ENCODE measurements at places on chromosomes 6 and 20.

DNA sequence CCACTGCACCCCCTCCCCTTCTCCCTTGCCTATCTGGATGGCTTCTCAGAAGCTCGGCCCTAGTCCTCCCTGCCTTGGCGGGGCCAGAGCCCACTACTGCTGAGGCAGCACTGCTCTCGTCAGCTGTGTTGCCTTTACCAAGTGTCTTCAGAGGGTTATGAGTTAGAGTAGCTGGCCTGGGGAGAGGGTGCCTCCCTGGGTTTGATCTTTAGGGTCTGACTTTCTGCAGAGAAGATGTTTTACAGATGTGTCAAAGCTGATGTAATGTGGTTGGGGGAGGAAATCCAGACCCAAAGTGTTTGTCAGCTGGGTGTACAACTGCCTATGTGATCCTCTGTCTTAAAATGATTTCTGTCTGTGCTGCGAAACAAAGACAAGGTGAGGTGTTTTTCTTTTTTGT lies 30.4 kb upstream of the PI16 start:
- no peak for DNase-seq

GRCh38 chr6:52526634-52527033 lies 50.2 kb downstream of the TRAM2 start:
- DNase-seq: no peak

DNA sequence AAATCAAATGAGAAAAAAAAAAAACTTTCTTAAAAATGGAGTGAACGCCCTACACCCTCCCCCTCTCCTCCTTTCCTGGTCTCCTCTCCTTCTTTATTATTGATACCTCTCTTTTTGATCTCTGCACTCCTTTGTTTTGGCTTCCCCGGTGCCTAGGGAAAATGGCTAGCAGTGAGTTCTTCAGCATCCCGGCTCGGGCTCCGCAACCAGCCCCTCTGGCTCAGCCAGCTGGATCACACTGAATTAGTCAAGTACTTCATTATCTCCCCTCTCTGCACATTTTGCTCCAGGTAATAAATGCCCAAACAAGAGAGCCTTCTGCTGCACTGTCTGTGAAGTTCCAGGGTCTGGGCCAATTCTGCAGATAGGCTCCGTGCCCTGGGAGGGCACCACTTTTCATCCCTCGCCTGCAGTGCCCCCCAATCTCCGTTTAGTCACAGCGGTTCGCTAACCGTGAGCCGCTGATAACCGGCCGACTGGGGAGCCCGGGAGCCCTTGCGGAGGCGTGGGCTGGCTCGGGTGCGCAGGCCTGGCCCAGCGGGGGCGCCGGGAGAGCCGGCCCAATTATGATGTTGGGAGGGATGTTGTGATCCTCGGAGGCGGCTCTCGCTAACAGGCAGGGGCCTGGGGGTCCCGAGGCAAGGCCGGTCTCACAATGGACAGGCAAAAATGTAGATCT lies 301.9 kb downstream of the TFAP2A start:
- DNase-seq: no peak

GRCh38 chr6:155106456-155107115 lies 111.5 kb downstream of the TIAM2 start:
- no peak for DNase-seq

- DNase-seq: no peak
Measured at GRCh38 chr20:23002276-23002675, 32.8 kb upstream of the SSTR4 start.

DNA sequence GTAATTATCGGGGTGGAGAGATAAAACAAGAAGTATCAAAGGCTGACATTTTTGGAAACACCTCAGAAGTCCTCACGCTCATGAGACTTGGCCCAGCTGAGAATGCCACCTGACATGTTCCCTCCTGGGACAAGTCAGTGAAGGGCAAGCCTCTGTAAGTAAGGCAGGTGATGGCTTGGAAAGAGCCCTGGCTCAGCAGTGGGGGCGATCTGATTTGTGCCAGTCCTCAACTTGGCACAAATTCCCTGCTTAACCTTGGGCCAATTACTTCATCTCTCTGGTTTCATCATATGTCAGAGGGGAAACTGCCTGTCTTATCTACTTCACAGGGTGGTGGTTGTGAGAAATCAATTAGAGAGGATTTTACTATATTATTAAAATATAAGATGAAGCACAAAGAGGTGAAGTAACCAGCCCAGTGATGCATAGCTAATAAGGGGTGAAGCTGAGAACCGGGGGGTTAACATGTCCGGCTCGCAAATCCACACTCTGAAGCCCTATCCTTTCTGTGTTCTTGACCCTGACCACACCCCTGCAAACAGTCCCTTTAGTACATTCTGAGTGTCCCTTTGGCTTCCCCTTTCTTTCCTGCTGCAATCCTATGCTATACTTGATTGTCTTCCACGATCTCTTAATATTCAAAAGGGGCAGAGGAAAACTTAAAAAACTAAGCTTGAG lies 8.8 kb upstream of the MOCS1 start:
- DNase-seq: no peak

DNA sequence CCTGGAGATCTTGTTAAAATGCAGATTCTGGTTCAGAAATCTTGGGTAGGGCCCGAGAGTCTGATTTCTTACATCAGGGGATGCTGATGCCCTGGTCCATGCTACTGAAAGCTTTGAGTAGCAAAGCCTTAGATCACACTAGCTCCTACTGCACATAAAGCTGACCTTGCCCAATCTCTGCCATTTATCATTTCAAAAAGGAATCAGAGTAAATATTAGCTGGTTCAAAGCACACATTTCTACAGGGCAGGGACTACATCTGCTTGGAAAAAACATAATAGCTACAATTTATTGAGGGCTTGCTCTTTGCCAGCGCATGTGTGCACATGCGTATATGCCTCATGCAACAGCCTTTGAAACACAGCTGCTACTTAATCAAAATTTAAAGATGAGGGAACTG lies 440.4 kb upstream of the ARID1B start:
- DNase-seq: no peak

DNA sequence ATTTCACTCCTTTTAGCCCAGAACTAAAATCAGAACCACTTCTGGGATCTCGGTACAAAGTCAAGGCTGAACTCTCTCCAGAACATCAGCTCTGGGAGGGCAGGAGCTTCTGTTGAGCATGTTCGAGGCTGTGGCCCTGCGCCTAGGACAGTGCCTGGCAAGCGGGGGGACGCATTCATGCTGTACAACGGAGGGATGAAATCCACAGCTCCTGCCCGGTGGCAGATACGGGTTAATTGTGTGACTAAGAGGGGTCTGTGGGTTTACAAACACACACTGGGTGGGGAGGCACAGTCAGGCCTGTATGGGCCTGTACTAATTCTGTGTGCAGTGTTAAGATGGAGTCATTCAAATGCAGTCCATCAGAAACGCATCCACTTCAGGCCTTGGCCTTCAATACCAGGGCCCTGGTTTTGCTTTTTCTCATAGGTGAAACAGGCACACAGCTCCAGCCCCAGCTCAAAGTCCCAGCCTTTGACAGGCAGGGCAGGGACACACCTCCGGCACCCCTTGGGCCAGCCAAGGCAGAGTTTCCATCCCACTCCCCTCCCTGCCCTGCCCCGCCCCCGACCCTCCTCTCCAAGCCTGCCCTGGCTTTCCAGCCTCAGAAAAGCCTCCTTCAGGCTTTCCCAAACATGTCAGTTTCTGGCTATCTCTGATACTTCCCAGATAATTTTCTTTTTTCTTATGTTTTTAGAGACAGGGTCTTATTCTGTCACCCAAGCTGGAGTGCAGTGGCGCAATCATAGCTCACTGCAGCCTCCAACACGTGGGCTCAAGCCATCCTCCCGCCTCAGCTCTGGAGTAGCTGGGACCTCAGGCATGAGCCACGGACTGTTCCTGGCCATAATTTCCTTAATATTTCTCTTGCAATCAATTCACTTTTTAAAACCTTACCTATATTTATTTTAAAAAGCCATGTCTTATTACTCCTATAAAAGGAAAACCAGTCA lies 109.8 kb downstream of the SULF2 start:
- no peak for DNase-seq

GRCh38 chr6:168890981-168891365 lies 362.7 kb downstream of the THBS2 start:
- DNase-seq: no peak

DNA sequence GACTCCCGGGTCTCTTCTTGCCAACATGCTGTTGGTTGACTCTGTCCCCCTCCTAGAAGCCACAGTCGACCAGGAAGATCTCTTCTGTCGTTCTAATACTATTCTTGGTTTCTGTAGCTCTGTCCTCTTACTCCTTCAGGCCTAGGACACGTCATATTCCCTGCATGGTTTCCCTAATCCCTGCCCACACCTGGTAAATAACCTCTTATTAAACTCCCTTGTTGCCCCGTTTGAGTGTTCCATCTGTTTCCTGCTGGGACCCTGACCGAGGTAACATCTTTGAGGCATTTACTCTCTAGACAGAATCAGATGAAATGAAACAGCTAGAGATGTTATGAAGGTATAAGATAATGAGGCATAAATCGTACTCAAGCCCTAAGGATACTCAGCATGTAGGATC lies 68.1 kb downstream of the PLCB4 start:
- DNase-seq: peak; percentile 41

GRCh38 chr6:133512410-133513016 lies 271.4 kb downstream of the EYA4 start:
- DNase-seq: peak; percentile 34

DNA sequence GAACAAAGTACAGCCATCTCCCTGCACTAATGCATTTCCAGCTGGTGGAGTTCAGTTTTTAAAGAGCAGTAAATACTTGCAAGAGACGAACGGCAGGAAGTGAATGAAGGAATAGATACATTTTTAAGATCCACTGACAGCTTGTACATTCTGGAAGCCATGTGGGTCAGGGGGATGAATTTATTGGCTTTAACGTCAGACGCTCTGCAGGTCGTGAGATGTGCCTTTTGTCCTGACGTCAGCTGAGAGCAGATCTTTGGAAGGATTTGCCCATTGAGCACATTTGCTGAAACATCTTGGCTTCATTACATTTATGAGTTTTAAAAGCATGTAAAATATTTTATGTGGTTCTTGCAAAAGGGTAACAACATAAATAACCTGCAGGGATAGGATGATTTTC lies 29.5 kb upstream of the SALL4 start:
- no peak for DNase-seq

DNA sequence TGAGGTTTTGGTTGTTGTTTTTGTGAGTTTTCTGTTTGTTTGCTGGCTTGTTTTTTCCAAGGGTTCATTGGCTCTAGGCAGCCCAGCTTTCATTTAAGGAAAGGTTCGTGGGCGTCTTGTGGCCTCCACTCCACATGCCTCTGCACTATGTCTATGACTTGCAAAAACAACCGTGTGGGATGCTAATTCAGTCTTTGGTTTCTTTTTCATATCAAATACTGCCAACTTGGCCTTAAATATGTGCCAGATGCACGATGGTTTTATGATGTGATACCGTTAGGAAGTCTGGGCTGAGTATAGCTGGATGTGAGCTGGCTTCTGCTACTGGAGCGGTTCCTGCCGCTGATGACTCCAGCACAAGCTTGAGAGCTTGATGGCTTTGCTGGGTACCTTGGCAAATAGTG lies 96.3 kb downstream of the BMP2 start:
- DNase-seq: no peak

DNA sequence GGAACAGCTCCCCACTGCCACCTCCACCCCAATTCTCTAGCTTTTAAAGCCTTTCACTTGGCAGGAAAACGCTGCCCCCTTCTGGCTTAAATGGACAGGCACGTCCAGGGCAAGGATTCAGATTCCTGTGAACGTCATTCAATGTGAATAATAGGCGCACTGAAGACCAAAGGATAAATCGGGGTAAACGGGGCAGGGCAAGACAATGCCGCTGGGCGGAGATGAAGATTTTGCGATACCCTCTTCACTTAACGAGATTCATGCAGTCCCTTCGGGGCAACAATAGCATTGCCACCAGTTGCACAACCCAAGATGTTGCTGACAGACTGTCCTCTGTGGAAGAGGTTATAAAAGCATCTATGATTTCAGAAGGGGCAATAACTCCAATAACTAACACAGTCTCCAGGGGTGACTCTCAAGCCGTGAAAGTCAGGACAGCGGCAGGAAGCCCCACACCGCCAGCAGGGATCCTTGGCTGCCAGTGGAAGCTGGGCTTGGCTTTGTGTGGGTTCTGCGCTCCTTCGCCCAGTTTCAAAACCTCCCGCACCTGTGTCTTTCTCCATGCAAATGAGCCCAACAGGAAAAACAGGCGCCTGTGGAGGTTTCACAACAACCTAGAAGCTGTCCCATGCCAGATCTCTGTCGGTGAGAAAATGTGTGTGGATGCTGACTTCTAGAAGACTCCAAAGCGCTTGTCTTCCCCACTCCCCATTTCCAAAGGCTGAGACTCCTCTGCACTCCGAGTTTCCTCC lies 291.8 kb downstream of the BMP7 start:
- no peak for DNase-seq

DNA sequence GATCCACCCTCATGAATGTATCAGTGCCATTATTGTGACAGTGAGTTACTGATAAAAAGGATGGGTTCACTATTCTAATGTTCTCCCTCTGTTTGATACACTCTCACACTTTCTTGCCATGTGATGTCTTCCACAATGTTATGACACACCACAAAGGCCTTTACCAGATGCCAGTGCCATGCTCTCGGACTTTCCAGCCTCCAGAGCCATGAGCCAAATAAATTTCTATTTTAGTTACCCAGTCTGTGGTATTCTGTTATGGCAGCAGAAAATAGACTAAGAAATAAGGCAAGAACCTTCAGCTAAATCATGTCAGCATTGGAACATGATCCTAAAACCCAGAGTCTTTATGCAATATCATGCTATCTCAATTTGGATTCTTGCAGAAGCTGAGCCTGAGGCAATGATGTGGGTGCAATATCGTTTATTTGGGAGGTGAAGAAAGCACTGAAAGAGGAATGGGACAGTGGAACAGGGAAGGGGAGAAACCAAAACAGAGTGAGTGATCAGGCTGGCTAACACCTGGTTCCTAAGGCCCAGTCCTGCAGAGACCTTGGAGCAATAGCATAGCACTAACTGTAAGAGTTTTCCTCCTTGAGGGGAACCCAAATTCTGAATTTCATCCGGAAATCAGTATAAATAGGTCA lies 130.4 kb upstream of the LRFN2 start:
- no peak for DNase-seq

DNA sequence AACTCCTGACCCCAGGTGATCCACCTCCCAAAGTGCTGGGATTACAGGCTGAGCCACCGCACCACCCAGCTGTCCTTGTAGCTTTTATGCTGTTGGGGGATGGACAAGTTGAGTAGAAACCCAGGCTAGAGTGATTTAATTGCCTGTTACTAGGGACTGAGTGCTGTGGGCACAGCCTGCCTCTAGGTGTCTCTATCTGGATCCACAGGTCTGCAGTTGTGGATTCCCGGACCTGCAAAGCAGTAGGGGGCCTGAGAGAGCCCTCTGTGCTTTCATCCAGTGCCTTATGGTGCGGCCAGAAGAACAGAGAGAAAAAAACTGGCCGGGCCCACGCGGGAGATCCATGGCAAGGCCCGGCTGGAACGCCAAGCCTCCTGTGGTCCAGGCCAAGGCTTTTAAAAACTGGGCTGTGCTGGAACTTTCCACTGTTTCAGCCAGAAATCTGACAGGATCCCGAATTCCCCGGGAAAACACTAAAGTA lies 5.2 kb downstream of the SIRPA start:
- no peak for DNase-seq

- no peak for DNase-seq
Measured at GRCh38 chr6:131286469-131287040, 151.3 kb downstream of the AKAP7 start.

- no peak for DNase-seq
Measured at GRCh38 chr20:39032997-39033396, 70.9 kb downstream of the DHX35 start.

GRCh38 chr6:51463321-51463720 lies 624.1 kb downstream of the PKHD1 start:
- DNase-seq: no peak
